ENCODE measurements at places on chromosomes 2 and 18.
A peak's percentile ranks its signal among the peaks of the same experiment; 100 is the strongest.

DNA sequence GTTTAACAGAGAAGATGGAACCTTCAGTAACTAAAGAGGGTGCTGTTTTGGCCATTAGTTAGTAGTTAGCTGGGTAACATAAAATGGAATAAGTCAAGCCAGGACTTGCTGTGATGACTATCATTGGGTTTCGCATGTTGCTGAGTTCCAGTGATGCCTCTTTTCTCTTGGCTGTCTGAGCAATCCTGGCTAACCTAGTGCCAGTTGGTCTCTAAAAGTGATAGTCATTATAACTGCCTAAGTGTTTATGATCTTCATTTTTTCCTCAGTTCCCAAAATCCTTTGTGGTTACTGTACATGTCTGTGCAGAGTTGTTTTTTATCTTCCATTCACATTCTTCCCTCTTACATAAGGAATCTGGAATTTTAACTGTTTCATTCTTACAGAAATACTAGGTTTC is 33.4 kb downstream of the WDR43 start:
- no peak for DNase-seq

DNA sequence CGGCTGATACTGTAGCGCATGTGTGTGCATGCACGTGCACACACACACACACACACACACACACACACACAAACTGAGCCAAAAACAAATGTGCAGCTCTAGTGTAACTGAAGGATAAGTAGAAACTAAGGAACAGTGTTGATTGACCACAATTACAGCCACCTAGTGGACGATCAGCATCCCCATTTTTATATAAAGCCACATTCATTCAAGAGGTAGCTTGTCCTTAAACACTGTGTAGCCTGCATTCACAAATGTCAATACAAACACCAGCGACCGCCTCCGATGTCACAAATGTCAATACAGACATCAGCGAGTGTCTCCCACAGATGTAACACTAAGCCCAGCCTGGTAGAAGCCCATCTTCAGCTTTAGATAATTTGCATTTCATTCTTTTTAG is 167.4 kb downstream of the PTGR3 start:
- DNase-seq = no peak

DNA sequence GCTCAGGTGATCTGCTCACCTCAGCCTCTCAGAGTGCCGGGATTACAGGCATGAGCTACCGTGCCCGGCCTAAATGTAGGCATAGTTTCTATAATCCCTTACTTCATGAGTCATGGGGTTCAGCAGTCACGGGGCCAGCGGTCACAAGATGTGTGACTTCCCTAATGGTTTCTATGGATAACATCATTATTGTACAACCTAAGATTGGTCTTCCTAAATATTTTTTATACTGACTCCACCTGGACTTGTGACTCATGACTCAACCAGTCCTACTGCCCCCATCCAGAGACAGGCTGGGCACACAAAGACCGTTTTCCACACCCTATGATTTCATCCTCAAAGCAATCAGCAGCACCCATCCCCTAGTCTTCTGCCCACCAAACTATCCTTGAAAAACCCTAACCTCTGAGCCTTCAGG is 15.9 kb downstream of the FAM210A start:
- no peak for DNase-seq

- peak; percentile 89 for DNase-seq
These were observed at the start of gene EFHD1 for GRCh38 chr2:232633413-232634205. EFHD1 (plus strand) TSS chr2:232633604; CDS start chr2:232633705, 101 bp downstream.

- no peak for DNase-seq
These were observed 21.0 kb downstream of the MYO1B start for GRCh38 chr2:191266201-191266600.

- no peak for DNase-seq
These were observed 150.5 kb downstream of the VAPA start for GRCh38 chr18:10064267-10064666.

DNA sequence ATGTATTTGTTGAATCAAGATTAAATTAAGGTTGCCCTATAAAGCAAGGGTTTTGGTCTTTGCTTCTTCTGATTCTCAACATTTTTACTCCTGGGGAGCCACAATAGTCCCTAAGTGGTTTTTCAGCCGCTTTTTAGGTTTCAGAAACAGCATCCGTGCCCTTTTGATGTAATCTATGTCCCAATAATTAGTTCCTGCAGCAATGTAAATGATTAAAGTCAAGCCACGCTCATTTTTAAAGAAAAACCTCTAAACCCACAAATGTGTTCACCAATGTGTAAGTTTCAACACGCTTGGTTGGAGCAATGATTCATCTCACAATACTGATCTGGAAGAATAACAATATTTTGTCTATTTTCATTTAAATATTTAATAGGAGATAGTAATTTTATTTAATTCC is 5.6 kb downstream of the ARL4C start:
- no peak for DNase-seq

DNA sequence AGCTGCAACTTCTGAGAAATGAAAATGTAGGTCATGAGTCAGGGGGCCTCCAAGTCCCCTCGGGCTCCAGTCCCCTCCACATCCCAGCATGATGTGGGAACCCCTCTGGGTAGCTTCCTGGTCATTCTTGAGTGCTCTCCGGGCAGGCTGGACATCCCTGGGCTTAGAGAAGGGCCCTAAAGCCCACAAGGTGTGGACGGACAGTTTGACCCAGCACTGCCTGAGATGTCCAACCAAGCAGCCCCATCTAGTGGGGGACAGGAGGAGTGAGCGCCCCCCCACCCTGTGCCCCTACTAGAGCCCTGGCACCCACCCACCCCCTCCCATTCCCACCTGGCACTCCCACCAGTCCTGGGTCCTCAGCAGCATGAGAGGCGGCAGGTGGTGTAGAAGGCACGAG is 46.0 kb downstream of the CYP27C1 start:
- peak; percentile 57 for DNase-seq

GRCh38 chr18:48133671-48134251 is 203.3 kb upstream of the SMAD2 start:
- DNase-seq = no peak

DNA sequence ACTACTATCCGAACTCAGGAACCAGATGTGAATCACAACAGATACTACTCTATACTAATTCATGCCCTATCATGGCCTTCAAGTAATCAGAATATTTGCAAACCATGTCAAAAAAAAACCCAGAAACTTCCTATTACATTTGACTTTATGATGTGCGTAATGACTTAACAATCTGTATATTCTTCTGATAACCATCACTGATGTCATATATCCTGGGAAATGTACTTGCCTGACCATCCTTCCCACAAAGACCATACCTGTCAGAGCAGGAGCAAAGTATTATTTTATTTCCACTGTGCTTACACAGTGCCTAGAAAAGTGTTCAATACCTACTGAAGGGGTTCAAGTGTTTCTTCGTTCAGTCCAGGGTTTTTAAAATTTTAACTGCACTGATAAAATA is 27.5 kb downstream of the PPP4R1 start:
- DNase-seq = no peak

DNA sequence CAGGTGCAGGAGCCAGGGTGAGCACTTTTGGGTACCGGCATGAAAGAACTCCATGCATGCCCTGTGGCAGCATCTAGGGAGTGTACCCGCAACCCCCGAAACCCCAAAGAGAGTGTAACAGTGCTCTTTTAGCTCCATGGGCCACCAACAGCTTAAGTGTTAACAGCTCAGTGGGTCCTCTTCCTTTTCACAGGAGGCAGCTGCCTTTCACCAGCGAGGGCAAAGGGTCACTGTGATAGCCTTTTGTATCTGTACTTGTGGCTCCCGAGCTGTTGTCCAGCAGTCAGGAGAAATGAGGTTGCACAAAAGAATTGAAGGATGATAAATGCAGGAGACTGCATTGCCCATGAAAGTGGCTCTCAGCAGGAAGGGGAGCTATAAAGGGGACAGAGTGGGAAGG is 1166.3 kb upstream of the ACVR2A start:
- no peak for DNase-seq

GRCh38 chr2:216877085-216877484 is 17.2 kb upstream of the TNP1 start:
- DNase-seq = no peak

GRCh38 chr2:118882693-118883336 is 35.4 kb upstream of the EN1 start:
- DNase-seq = no peak

DNA sequence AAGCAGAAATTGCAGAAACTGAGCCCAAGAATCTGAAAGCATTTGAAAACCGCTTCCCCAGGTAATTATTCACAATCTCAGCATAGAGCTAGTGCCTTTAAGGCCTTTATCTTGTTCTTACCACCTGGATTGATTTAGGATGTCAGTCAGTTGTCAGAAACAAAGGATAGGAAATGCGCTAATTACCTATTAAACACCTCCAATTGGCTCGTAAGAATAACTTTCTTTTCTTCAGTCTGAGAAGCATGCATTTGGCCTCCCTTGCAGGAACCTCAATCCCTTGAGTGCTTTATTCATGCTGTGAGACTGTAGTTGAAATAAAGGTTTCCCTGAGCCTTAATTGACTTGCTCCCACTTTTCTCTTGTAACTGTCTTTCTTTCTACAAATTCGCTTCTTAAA is 400.3 kb upstream of the LRATD1 start:
- DNase-seq = no peak

GRCh38 chr2:223744580-223744979 is 92.8 kb downstream of the AP1S3 start:
- no peak for DNase-seq

DNA sequence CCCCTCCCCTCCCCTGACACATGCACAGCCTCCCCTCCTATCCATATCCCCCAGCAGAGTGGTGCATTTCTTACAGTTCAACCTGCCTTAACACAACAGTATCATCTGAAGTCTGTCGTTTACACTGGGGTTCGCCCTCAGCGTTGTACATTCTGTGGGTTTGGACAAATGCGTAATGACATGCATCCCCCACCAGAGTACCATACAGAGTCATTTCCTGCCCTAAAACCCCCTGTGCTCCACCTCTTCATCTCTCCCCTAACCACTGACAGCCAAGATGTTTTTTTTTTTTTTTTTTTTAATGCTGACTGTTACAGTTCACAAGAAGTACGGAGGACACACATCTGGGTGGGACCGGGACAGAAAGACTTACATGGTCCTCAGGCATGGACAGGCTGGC is 22.6 kb downstream of the POMC start:
- DNase-seq = no peak

DNA sequence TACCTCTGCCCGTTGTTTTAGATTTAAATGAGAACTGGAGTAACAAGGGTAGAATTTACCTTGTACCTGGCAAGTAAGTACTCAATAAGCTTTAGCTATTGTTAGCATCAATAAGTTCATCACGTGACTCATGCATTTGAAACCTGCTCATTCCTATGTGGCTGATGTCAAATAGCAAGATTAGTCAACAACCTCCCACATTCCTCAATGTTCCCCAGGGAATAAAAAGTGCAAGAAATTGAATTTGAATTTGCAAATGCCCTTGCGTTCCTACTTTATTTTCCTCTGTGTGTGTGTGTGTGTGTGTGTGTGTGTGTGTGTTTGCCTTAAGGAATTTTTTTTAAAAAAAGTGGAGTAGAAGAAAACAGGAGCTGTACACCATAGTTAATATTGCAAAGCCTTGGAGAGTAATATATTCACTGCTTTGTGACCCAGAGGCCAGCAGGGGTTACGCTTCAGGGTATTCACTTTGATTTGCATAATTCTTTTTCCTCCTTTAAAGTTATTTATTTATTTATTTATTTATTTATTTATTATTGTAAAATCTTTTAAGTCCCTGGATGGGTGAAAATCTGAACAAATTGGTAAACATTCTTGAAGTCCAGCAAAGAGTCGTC is 43.9 kb upstream of the DNAH7 start:
- no peak for DNase-seq

DNA sequence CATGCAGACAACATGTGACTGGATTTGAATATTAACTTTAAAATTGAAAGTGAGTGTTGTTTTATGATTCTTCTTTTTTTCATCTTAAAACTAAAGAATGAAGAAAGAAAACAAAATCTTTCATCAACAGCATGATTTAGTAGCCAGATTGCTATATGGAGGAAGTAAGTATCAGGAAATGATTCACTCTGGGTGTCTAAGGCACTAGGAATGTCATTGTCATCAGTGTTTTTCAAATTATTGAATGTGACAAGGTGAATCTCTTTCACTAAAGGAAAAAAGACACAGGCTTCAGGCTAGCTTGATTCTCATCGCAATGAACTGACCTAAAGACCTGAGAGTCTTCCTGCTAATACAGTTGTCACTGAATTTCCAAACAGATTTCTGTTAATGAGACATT is 430.1 kb downstream of the FBXO15 start:
- no peak for DNase-seq

DNA sequence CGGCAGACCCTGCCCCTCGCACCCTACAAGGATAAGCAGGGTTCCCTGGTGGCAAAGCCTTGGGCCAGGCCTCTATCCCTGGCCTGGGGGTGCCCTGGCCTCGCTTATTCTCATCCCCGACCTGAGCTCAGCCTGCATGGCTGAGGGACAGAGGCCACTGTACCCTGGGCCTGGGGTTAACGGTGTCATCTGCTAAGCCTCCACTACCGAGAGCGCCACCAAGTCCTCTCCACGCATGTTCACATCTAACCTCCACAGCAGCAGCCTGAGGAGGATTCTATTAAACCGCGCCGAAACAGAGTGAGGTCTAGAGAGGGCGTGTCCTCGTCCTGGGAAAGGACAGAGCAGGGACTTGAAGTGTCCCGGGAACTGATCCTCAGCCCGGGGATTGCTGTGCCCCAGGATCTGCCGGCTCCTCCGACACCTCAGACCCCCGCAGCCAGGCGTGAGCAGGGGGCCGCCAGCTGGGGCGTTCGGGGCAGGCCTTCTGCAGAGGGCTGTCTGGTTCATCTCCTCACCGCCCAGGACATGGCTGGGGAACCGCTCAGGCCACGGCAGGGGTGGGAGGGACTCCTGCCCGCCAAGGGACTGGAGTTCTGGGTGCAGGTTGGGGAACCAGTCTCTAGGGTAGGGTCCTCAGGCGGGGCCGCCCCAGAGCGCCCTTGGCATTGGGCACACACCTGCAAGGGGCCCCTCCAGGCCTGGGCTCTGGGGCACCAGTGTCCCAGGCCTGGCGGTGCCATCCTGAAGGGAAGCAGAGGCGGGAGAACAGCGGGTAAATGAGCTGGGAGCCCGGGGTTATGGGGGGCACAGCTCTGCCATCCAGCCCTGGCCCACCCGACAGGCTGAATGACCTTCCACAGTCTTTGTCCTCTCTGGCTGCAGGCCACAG is 68.0 kb upstream of the SMAD7 start:
- peak; percentile 56 for DNase-seq

- no peak for DNase-seq
These were observed 357.6 kb downstream of the SLC4A3 start for GRCh38 chr2:219985017-219985416.

- no peak for DNase-seq
These were observed 350.2 kb upstream of the SALL3 start for GRCh38 chr18:78629426-78629825.

DNA sequence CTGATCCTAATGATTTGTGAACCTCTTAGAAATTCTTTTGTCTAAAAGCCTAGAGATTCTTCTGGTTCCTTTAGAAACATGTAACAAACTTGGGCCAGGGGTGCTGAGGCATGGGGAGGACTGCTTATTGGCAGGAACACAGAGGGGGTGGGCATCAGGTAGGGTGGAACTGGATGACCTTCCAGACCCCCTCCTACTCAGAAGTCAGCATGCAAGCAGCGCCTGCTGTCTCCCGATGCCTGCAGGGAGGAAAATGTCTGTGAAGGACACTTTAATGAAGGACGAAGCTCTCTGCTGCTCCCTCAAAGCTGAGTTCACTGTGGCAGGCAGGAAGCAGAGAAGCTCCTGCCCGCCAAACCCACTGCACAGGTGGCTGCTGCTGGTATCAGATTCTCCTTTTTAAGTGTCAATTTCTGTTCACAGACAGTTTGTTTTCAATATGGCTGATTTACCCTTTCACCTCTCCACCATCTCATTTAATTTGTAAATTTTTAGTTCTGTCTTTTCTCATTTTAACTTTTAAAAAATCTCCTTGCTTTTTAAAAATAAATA is 19.4 kb downstream of the COA5 start:
- no peak for DNase-seq

Data from coronary artery (tissue), 2 donors.